NCI-H524 treated with DMSO at 0.1 percent for 48 hours (cell line): ENCODE measurements at places on chromosomes 4 and X.

GRCh38 chrX:31872007-31872406, 800.2 kb upstream of the FTHL17 start:
- no peak for DNase-seq

DNA sequence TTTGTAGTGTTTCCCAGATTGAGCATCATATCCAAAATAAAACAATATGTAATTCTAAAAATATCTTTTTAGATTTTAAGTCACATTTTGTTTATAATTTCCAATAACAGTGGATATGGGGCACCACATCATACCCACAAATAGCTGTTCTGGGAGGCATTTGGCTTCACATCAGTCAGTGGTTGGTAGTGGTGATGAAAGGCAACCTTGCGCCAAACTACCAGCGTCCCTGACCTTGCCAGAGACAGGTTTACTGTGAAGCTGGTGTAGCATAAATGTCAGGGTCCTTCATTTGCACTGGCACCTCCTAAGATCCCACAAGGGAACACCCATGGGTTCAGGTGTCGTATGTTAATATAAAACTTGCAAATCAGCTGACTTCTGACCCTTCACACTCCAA, 222.2 kb downstream of the DCTD start:
- DNase-seq, result no peak

DNA sequence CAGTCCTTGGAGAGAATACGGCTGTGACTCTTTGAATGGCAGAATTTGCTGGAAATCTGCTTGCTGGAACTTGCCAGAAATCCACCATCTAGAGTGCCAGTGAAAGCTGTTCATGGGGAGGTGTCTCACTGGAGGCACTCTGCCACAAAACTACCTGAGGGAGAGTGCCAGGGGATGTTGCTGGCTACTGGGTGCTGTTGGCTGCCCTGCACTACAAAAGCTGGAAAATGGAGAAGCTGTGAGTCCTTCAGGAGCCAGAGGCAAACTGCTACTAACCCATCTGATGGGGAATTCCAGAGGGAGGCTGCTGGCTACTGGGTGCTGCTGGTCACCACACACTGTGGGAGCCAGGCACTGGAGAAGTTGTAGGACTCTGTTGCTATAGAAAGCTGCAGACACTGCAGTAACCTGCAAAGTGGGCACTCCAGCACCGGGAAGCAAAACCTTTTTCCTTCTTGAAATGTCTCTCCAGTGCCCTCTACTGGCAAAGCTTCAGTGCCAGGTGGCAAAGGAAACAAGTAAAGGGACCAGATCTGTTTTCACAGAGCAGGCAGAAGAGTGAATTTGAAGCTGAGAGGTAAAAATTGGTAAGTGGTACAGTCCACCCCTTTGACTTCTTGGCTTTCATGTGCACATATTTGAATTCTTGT, 47.8 kb upstream of the HSD17B10 start:
- no peak for DNase-seq

DNA sequence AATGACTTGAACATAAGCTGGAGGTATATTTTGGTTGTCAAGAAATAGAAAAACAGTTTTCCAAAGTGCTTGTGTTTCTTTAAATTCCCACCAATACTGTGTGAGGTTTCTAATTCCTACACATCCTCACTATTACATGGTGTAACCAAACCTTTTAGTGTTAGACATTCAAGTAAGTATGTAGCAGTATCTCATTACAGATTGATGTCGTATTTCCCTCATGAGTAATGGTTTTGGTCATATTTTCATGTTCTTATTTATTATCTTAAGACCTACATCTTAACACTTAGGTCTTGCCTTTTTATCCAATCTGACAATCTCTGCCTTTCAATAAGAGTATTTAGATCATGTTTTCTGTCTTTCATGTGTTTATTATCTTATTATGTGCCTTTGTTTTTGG, 253.7 kb upstream of the ANXA10 start:
- DNase-seq, result no peak

DNA sequence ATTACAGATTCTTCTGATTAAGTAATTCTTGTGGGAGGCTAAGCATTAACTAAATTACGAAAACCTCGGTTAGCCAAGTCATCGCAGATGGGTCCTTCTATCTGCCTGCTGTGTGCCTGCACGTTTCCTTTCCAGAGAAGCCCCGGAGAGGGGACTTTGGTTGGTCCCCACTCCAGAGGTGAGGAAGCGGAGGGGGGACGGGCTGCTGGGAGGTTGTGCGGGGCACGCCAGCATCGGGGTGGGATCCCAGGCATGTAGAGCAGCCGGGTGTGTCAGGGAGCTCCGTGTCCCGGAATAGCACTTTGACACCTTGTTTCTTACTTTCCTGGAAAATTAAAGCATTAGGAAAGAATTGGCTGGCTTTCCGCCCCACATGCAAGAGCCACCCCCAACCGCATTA, 26.6 kb downstream of the PIGG start:
- DNase-seq, result no peak

DNA sequence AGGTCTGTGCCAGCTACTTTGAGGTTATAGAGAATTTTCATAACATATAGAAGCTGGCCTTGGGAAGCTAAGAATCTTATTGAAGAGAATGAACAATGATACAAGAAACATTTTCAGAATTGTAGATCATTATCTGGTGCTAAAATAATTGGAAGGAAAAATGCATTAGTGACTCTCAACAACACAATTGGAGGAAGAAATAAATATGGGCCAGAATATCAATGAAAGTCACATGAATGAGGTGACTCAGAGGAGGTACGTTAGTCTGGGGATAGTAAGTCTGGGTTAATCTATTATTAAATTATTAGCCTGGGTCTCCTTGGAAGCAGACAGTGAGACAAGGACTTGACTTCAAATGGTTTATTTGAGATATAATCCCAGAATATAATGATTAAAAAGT, 529.3 kb upstream of the SLIT2 start:
- DNase-seq, result no peak

DNA sequence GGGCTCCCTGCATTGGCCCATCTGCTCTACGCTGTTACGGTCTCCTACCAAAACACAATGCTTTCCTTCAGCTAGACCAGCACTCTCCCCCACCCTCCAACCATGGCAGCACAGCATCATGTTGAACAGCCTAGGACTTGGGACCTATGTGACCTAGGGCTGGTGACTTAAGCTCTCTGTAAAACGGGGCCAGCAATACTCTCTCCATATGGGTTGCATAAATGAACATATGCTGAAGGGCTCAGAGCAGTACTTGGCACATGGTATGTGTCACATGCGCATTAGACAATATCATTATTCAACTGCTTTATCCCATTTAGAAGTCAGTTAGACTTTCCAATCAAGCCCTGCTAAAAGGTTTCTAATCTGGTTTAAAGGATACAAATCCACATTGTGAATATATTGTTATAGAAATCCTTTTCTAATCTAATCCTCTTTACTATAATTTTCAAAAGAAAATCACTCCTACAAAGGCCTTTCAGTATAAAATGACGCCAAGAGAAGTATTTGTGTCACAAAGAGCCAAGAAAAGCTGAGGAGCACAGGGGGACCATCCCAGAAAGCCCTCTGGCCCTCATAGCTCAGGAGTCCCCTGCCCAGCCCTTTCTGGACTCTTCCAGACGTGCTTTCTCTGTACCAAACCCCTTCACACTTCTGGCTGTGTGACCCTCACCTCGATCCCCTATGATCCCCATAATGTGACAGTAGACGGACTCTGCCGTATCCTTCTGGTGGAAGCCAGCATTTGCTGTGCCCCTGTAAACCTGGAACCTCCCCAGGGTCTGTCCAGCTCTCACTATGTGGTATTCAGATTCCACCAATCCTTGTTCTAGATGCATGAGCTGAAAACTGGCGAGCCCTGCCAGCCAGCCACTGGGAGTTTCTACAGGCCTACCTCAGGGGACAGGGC, 42.3 kb downstream of the NSG1 start:
- peak; percentile 55 for DNase-seq

DNA sequence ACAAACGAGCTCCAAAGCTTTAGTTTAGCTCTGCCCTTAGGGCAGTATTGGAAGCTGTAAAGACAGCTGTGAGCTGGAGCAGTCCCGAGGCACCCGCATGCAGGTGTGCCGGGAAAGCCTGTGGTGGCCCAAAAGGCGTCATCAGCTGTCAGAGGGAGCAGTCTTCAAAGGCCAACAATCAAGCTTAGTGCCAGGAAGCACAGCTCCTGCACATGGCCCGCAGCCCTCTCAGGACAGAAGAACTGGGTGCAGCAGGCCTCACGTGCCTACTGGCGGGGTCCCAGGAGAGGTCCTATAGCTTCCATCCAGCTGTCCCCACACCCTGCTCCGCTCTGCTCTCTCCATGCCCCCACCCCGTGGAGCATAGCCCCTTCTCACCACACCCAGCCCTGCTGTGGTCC, 92.2 kb upstream of the TRIM2 start:
- DNase-seq, result no peak

GRCh38 chrX:77447653-77448569, 722 bp downstream of the FGF16 start:
- DNase-seq, result no peak

- DNase-seq, result no peak
Observed at GRCh38 chr4:79653871-79654270, 245.8 kb upstream of the GK2 start.

DNA sequence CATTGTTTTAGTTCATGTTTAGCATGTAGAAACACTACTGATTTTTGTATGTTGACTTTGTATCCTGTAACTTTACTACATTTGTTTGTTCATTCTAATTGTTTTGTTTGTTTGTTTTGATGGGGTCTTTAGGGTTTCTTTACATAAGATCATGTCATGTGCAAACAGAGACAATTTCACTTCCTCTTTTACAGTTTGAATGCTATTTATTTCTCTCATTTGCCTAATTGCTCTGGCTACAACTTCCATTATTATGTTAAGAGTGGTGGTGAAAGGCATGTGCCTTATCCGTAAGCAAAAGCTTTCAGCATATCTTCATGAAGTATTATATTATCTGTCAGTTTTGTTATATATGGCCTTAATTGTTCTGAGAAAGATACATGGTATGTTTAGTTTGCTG, 571.1 kb downstream of the PCDH7 start:
- DNase-seq, result no peak

- DNase-seq, result no peak
Observed at GRCh38 chr4:80710748-80711451, 319.6 kb upstream of the BMP3 start.

DNA sequence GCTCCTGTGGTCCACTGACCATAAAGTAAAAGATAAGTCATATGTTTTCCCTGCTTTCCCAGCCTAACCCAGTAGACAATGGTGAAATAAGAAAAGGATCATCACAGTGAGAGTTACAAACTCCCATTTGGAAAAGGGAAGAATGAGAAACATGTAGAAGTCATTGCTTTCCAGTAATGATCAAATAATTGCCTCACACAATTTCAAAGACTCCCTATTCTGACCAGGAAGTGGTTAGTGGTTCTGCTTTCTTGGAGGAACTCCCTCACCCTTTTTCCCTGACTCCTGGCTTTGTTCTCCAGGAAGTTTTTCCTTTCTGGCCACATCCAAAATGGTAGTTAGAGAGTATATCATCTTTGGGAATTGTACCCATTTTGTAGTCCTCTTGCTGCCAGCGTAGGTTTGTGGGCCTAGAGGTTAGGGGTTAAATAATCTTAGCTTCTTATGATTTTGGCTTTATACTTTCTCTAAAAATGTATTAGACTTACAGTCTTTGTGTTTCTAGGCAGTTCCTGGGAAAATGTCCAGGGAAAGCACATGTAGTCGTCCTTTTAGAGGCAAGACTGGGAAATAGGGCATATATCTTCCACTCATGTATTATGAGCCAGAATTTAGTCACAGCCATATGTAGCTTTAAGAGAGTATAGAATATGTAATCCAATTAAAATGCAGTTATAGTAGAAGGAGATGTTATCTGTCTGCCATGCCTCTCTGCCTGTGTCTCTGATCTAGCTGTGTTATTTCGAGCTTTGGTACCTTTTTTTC, 10.5 kb downstream of the VAMP7 start:
- DNase-seq, result no peak

- no peak for DNase-seq
Observed at GRCh38 chrX:734362-734761, 103.8 kb downstream of the SHOX start.

- no peak for DNase-seq
Observed at GRCh38 chr4:20625426-20625825, 74.8 kb upstream of the PACRGL start.

GRCh38 chr4:106718548-106718947, 317.6 kb downstream of the DKK2 start:
- DNase-seq, result no peak
